NCI-H1092 treated with DMSO at 0.1 percent for 48 hours (cell line): ENCODE measurements at places on chromosomes 7 and 10.

GRCh38 chr7:12839508-12840153 is 152.2 kb downstream of the ARL4A start:
- no peak for DNase-seq

- no peak for DNase-seq
These were observed 54.0 kb downstream of the RAPGEF5 start for GRCh38 chr7:22302951-22303423.

- DNase-seq, result no peak
These were observed 53.1 kb downstream of the CUX1 start for GRCh38 chr7:101870361-101871062.

GRCh38 chr7:54738737-54739136 is 20.3 kb downstream of the SEC61G start:
- no peak for DNase-seq

- no peak for DNase-seq
These were observed 102.7 kb downstream of the CUBN start for GRCh38 chr10:17026686-17027485.

- no peak for DNase-seq
These were observed 43.6 kb downstream of the MINDY4 start for GRCh38 chr7:30814700-30815387.

GRCh38 chr10:5594271-5595049 is 69.7 kb downstream of the CALML3 start:
- no peak for DNase-seq

DNA sequence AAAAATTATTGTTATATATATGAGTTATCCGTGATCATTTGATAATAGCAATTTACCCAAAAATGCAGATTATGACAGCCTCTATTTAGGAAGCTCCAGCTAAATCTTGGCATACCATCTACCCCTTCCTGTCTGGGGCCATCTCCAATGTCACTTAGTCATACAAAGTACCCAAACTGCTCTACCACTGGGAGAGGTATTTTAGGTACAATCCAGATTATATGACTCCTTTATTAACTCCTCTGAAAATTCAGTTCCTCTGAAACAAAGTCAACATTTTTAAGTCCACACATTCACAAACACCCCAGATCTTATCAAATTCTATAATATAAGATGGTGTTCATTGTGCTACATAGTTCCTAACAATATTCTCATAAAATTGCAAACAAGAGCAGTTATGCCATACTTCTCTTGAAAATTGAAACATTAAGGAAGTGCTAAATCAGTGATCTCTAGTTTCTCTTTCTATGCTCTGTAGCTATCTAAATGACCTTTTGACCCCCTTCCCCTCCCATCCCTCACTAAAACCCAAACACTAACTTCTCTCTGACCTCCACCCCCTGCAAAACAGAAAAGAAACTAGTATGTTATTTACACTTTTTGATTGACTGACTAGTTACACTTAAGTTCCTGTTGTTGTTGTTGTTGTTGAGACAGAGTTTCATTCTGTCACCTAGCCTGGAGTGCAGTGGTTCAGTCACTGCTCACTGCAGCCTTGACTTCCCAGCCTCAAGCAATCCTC is 16.4 kb downstream of the HOXA1 start:
- no peak for DNase-seq

- DNase-seq, result no peak
These were observed 408.8 kb upstream of the SEMA3C start for GRCh38 chr7:81327468-81328266.
